ENCODE measurements at places on chromosomes 4 and X. TPM values are rescaled to one million over a fixed set of nuclear protein-coding genes. Genes with fewer than 3 reads are reported as not detected.

DNA sequence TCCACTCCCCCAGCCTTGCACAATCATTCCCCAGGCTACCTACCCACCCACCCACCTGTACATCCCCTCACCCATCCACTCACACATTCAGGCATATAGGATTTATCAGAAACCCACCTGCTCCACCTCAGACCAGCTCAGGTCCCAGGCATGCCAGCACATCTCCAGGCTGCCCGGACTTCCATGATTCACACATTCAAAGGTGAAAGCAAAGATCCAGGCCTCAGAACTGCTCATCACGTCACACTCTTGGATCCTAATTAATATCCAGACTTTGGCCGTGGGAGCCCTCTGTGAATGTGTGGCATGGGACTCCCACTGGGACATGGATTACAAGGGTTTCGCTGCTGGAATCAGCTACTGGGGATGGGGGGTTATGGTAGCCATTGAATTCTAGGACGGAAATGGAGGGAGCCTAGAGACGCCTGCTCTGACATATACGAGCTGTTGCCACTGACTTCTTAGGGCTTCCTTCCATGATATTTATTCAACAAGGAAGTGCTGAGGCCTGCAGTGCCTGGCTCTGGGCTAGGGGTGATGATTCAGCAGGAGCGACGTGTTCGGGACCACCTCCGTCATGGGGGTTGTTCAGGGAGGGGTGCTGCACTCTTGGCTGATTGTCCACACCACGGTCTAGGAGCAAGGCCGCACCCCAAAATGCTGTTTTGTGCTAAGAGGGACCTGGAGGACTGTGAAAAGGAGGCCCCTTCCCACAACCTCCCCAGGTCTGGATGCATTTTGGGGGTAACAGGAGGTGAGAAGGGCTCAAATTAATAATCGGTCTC, 56.9 kb upstream of the ADRA2C start:
- no peaks in the 10 kb centered on the region for H3K4me1 ChIP-seq
- DNase-seq = no peak
- H3K27me3 ChIP-seq = no peaks in the 10 kb centered on the region
- no peak overlapping the region for H3K27ac ChIP-seq

- no peak for DNase-seq
- H3K27ac ChIP-seq = no peak overlapping the region
- H3K4me1 ChIP-seq = no peaks in the 10 kb centered on the region
Observed at GRCh38 chr4:3672465-3672831, 93.7 kb upstream of the ADRA2C start.

Gene CFAP299
- not detected for total RNA-seq

DNA sequence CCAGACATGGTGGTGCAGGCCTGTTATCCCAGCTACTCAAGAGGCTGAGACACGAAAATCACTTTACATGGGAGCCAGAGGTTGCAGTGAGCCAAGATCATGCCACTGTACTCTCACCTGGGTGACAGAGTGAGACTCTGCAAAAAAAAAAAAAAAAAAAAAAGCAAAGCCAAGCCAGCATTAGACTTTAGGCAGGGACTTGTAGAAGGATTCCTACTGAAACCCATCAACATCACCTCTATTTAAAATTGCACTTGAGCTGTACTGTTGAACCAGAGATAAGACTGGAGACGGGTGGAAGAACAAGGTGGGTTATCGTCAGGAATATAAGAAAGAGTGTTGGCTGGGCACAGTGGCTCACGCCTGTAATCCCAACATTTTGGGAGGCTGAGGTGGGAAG, 15.7 kb upstream of the AFAP1 start:
- H3K36me3 ChIP-seq = no peaks in the 10 kb centered on the region
- no peak for DNase-seq
- no peaks in the 10 kb centered on the region for H3K4me1 ChIP-seq
- no peaks in the 10 kb centered on the region for H3K27me3 ChIP-seq
- no peak overlapping the region for H3K4me3 ChIP-seq

Gene ZNF157
- total RNA-seq = 0.72 TPM

Gene TMEM35A
- 3.7 TPM for total RNA-seq

GRCh38 chr4:73251384-73251783, 7.2 kb downstream of the ANKRD17 start:
- DNase-seq = no peak
- H3K27ac ChIP-seq = no peak overlapping the region
- H3K4me1 ChIP-seq = peaks cover 10% of the 10 kb centered on the region

DNA sequence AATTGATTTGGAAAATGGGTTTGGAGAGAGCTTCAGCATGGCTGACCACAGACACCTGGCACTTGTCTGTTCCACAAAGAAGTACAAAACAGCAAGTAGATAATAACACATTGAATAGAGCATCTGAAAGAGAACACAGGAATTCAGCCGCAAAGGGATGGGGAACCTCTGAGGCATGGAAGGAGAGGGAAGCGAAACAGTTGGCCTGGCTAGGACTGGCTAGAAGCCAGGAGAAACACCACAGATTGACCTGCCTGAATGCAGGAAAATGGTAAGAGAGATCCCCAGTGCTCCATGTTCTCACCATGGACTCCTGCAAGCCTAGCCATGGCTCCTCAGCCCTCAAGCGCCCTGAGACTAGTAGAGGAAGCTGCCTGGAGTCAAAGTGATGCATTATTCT, 169.7 kb upstream of the SH3RF1 start:
- H3K27me3 ChIP-seq = no peaks in the 10 kb centered on the region
- H3K4me3 ChIP-seq = no peak overlapping the region
- H3K36me3 ChIP-seq = no peaks in the 10 kb centered on the region
- H3K4me1 ChIP-seq = peaks cover 2% of the 10 kb centered on the region
- H3K27ac ChIP-seq = no peak overlapping the region
- peak; percentile 40 for DNase-seq

DNA sequence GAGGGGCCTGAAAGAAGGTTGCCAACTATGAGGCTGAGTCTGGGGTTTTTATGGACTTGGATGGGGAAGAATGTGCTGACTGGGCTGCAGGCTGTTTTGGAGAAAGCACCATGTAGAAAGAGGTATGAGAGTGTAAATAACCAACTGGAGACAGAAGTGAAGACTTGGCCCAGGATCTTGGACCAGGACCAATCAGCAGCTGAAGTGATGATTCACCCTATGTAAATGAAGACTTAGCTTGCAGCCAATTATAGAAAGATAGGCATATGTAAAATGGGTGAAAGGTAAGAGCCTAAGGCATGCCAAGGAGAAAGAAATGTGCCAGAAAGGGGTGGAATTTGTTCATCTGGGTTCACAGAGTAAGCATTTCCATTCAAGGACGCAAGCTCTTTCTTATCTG, 856.7 kb upstream of the PRKX start:
- H3K27ac ChIP-seq = no peak overlapping the region
- no peaks in the 10 kb centered on the region for H3K4me1 ChIP-seq
- DNase-seq = no peak
- H3K36me3 ChIP-seq = no peaks in the 10 kb centered on the region

GRCh38 chr4:139857021-139857420, 191.4 kb downstream of the MGST2 start:
- no peak overlapping the region for H3K4me3 ChIP-seq
- no peaks in the 10 kb centered on the region for H3K36me3 ChIP-seq
- H3K27me3 ChIP-seq = no peaks in the 10 kb centered on the region
- H3K27ac ChIP-seq = no peak overlapping the region
- DNase-seq = no peak
- no peaks in the 10 kb centered on the region for H3K4me1 ChIP-seq

GRCh38 chr4:142402900-142403299, 443.2 kb downstream of the INPP4B start:
- H3K4me1 ChIP-seq = peaks cover 3% of the 10 kb centered on the region
- H3K27ac ChIP-seq = no peak overlapping the region
- no peak for DNase-seq

- no peaks in the 10 kb centered on the region for H3K27me3 ChIP-seq
- H3K27ac ChIP-seq = no peak overlapping the region
- no peak overlapping the region for H3K4me3 ChIP-seq
Observed at GRCh38 chr4:111466811-111467604, 678.2 kb upstream of the FAM241A start.

DNA sequence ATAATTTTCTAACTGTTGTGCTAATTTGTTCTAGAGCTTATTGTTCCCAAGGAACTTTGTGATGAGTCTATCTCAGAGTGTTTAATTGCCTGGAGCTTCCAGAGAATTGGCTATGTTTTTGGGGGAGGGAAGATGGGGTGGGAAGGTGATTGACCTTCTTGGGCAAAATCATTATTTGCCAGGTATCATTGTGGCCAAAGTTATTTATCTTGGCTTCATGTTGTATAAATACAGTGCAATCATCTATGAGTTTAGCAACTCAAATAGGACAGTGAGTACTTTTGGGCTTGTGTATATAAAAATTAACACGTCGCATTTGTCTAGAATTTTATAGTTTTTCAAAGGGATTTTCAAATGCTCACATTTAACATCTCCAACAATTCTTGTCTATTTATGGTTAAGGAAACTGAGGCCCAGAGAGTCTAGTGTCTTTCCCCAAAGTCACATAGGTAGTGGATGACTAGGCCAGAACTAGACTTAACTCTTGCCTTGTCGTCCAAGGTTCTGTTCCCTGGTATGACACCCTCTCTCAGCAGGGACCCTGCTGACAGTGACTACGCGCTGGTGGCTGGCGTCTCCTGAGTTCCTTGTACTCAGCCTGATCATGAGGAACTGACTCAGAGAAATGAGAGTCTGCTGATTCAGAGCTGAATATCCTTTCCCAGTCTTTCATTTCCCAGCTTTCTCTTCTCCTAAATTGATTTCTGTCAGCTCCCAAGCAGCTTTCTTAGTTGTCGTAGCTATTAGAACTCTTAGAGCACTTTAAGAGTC, 27.7 kb downstream of the FNIP2 start:
- peaks cover 2% of the 10 kb centered on the region for H3K4me1 ChIP-seq
- DNase-seq = peak; percentile 78
- no peak overlapping the region for H3K27ac ChIP-seq
- no peaks in the 10 kb centered on the region for H3K27me3 ChIP-seq

- peak overlapping the region; percentile 22 for H3K27ac ChIP-seq
- H3K4me3 ChIP-seq = no peak overlapping the region
- no peaks in the 10 kb centered on the region for H3K36me3 ChIP-seq
- no peaks in the 10 kb centered on the region for H3K27me3 ChIP-seq
- DNase-seq = peak; percentile 85
Observed at GRCh38 chrX:47361538-47362511, 8.6 kb upstream of the ZNF157 start.

Gene PDE6B
- 2.4 TPM for total RNA-seq

DNA sequence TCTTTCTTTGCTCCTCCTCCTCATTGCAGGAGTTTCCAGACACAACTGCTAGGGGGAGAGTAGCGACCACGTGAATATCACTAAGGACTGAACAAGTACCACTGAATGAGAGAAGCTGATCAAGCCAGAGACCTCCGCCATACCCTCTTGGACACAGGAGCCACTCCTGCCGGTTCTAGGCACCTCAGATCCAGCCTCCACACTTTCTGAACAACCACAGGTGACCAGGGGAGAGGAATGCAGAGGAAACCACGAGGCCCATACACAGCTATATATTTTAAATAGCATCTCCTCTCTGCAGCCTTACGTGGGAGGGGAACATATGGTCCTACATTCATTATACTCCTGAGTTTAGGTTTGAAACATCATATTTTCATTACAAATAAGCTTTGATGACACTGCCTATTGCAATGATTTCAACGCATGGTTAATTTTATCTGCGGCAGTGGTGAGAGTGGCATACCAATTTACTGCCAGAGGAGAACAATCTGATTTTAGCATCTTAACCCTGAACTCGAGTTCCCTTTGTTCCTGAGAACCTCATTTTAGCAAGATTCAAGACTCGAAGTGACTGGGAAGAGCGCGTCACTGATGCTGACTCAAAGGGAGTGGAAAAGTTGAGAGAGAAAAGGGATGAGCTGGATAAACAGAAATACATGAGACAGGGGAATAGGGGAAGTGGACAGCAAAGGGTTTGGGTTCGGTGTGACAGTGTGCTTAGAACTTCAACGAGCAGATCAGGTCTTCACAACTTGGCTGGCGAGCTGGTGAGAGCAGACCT, 231.7 kb upstream of the PPARGC1A start:
- no peaks in the 10 kb centered on the region for H3K4me1 ChIP-seq
- DNase-seq = no peak
- no peaks in the 10 kb centered on the region for H3K27me3 ChIP-seq
- no peak overlapping the region for H3K4me3 ChIP-seq
- H3K27ac ChIP-seq = no peak overlapping the region

GRCh38 chr4:14857475-14857874, 144.8 kb upstream of the CPEB2 start:
- H3K27ac ChIP-seq = no peak overlapping the region
- H3K4me3 ChIP-seq = no peak overlapping the region
- H3K27me3 ChIP-seq = no peaks in the 10 kb centered on the region

- H3K4me3 ChIP-seq = no peak overlapping the region
- H3K4me1 ChIP-seq = no peaks in the 10 kb centered on the region
Observed at GRCh38 chr4:126582737-126583136, 1050.0 kb upstream of the INTU start.

DNA sequence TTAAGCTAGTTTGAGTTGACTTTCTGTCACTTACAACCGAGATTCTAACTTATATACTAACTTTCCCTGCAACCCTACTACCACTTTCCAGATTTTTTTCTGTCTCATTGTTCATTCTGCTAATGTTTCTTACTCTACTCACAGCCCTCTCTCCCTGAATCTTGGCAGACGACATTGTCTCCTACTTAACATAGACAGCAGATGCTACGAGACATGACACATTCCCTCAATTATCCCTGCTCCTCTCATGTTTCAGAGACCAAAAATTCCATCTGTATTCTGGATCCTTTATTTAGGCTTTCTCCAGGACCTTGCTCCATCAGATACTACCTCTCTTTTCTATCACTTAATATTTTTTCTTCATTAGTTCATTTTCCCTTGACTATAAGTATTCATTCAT, 379.1 kb upstream of the TEX13C start:
- H3K27me3 ChIP-seq = no peaks in the 10 kb centered on the region
- no peak for DNase-seq
- H3K4me1 ChIP-seq = no peaks in the 10 kb centered on the region
- no peaks in the 10 kb centered on the region for H3K36me3 ChIP-seq
- no peak overlapping the region for H3K4me3 ChIP-seq

Gene HSFX4
- not detected for total RNA-seq

- DNase-seq = no peak
- no peaks in the 10 kb centered on the region for H3K27me3 ChIP-seq
Observed at GRCh38 chr4:116811730-116812129, 273.6 kb downstream of the TRAM1L1 start.

Gene NXF2
- total RNA-seq = not detected

DNA sequence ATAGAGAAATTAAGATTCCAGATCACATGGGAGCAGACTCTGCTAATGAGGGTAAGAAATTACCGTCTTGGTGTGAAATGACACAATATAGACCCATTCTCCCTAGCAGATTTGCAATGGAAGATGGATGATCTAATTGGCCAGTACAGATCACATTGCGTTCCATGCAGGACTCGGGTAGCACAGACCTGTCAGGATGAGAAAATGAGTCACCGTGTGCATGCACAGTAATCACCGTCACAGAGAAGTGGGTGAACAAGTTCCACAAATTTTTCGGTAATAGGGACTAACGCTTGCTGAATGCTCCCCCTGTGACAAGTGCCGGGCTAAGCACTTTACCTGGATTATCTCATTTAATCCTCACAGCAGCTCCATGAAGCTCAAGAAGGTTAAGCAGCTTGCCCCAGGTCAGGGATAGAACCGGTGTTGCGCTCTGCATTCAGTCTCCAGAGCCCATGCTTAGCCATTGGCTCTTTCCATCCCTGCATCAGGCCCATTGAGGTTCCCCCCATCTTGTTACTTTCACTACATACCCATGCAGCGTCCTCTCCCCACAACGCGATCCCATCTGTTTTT, 375.6 kb downstream of the FBXW7 start:
- H3K4me3 ChIP-seq = no peak overlapping the region
- no peak overlapping the region for H3K27ac ChIP-seq
- no peaks in the 10 kb centered on the region for H3K4me1 ChIP-seq
- H3K36me3 ChIP-seq = no peaks in the 10 kb centered on the region
- DNase-seq = no peak
- H3K27me3 ChIP-seq = no peaks in the 10 kb centered on the region

Gene MAMLD1
- total RNA-seq = 8.5 TPM

Gene RAB40AL
- 1.1 TPM for total RNA-seq

All from aorta (tissue), 5 donors.